CD4-positive, alpha-beta T cell treated with Interleukin-2 at 100 ng/mL for 4 hours (primary cell): ENCODE measurements at places on chromosomes 13 and 19.

GRCh38 chr13:83008212-83008929 is 873.9 kb downstream of the SLITRK1 start:
- DNase-seq = no peak

DNA sequence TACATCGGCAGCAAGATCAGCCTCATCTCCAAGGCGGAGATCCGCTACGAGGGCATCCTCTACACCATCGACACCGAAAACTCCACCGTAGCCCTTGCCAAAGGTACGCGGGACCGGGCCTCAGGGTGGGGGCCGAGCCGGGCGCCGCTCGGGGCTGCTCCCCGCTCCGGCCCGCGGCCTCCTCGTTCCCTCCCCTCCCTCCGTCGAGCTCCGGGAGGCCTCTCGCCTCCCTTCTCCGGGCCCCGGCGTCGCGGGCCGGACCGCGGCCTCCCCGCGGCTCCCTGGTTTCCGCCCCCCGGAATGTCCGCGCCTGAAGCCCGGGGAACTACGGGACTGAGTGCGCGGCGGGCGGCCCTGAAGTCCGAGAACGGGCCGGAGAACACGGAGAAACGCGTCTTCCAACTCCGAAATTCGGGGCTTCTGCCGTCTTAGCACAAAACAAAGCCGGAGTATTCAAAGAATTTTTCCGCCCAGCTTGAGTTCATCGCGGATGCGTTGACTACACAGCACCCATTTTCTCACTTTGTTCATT is 423 bp downstream of the LSM14A start:
- peak; percentile 33 for DNase-seq

DNA sequence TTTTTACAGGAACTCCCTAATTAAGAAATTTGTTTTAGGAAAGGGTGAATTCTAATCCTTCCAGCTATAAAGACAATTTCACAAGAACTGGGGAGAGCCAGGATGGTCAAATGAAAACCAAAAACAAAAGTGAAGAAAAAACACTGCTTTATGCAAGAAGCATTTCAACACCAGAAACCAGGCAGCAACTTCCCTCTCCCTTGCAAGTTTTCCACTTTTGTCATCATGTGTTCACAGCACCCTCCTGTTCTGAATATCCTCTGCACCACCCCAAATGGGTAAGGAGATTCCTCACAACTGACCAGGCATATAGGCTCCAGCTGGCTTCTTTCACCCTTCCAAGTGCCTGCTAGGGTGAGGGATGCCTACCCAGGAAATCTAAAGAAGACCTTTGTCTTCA is 328.1 kb downstream of the TBC1D4 start:
- DNase-seq = no peak

DNA sequence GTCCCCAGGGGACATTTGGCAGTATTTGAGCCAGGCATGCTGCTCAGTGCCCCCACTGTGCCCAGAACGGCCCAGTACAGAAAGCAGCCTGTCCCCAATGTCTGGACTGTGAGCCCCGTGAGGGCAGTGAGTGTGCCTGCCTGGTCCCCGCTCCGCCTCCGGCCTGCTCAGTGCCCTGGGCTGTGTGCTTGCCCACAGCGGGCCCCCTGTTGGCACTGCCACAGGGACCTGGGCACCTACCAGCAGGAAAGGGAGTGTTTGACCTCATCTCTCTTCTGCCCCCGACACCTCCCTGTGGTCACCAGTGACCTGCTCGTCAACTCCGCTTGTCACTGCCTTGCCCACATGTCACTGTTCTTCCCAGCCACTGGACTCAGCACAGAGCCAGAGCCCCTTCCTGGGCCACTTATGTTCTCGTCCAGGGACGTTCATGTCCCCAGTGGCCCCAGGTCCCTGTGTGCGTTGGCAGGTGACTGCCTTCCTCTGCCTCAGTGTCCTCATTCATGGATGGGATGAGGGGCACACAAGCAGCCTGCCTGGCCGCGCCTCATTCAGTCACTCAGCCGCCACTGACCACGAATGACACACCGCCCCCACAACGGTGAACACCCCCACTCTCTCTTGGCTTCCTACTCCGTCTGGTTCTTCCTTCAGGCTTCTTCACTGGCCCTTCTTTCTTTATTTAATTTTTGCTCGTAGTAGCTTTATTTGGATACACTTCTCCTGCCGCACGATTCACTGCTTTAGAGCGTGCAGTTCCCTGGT is 2.8 kb downstream of the FZR1 start:
- DNase-seq = no peak

DNA sequence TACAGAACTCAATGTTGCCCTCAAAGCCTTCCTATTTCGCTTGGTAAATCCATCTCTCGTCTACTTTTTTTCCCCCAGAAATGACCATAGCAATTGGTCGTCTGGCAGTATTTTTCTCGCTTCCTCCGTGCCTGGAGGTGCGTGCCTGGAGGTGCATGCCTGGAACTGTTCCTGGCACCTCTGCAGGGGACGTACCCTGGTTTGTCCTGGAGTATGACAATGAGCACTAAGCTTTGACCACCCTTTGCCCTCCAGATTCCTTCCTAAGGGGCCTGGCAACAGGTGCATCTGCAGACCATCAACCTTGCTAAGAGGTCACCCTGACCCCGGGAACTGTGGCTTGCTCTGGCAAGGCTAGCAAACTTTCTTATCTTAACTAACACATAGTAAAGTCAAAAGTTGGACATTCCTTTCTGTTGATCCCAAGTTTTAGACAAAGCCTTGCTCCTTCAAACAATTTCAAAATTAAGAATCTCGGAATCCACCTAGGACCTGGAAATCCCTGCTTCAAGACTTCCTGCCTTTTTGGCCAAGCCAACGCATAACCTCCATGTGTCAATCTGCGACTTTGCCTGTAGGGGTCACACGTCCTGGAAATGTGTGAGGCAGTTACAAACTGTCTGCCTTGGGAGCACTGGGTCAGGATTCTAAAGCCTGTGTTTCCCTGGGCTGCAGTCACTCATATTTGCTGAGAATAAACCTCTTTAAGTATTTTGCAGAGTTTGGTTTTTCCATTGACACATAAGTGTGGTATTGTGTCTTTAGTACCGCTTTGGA is 28.8 kb upstream of the TUBGCP3 start:
- DNase-seq = no peak

DNA sequence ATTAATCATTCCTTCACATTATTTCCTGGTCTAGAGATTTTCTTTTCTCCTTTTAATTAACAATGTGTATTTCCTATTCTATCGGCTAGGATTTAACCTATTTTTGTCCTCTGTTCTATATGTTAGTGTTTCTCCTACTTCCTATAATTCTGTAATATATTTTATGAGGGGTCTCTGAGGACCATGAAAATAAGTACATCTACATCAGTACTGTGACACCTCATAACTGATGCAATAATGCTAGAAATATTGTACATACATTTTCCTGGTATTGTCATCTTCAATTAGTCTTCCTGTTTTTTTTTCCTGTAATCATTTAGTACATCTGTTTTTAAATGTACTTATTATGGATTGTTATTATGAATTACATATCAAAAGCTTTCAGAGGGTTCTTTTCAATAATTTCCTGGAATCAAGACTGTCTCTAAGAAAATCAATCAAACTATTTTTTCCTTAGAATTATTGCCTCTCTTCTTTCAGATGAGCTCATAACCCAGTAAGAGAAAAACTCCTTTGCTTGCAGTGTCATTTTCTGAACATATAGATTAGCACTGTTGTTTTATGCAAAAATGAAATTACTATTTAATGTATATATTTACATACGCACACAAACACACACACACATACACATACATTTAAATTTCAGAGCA is 1004.3 kb downstream of the SLITRK5 start:
- DNase-seq = no peak

DNA sequence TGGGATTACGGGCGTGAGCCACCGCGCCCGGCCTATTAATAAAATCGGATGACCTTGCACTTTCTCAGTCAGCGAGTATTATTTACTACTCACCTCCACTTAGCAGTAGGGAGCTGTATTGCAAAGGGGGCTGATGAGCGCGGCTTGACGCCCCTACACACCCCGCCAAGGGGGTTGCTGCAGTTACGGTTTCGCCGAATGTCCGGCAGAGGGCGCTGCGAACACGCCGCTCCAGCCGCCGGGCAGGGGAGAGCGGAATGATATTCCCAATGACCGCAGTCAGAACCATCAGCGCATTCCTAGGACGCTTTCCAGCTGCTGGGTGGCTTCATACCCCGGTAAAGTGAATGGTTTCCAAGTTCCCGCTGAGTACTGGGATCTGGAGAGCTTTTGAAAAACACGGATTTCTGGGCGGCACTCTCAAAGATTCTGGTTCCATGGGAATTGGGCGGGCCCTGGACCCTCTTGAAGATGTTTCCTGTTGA is 30.0 kb upstream of the TPT1 start:
- peak; percentile 55 for DNase-seq

GRCh38 chr19:50378169-50378862 is 2.1 kb downstream of the NR1H2 start:
- DNase-seq = no peak

GRCh38 chr13:36847606-36848005 is 28.6 kb downstream of the RFXAP start:
- DNase-seq = no peak

- DNase-seq = no peak
These were observed 374.0 kb downstream of the IRS2 start for GRCh38 chr13:109412283-109412901.

- DNase-seq = no peak
These were observed 9.7 kb upstream of the CNOT3 start for GRCh38 chr19:54127688-54128440.

DNA sequence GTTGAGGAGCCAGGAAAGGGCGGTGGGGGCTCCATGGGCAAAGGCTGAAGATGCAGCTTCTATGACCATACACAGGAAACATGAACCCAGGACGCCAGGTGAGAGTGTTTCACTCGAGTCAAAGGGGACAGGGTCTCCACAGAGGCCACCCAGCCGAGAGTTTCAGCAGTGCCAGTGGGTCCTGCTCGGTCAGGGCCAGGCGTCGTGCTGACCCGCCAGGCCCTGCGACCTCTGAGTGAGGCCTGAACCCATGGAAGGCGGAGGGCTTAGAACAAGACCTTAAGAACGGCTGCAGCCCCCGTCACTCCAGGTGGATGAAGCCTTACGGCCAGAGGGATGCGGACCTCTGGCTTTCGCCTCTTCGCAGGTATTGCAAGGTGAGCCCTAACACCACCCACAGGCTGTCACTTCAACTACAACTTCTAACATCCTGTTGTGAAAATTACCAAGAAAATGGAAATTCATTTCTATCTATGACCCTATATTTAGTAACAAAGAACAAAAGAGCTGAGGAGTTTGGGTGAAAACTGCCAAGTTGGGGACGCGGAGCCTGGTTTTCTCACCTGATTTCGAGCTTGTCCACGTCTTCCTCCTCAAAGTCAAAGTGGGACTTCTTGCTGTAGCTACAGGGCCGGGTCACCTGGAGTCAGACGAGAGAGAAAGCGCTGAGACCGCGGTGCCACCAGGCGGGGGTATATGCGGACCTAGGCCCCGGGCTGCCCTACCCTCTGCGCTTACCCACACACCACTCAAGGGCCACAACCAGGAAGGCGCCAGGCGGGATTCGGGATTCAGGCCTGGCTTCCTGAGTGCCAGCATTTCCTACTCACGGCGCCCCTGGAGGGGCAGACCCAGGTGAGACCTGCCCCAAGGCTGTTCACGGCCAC is 50.1 kb upstream of the C13orf46 start:
- DNase-seq = no peak

DNA sequence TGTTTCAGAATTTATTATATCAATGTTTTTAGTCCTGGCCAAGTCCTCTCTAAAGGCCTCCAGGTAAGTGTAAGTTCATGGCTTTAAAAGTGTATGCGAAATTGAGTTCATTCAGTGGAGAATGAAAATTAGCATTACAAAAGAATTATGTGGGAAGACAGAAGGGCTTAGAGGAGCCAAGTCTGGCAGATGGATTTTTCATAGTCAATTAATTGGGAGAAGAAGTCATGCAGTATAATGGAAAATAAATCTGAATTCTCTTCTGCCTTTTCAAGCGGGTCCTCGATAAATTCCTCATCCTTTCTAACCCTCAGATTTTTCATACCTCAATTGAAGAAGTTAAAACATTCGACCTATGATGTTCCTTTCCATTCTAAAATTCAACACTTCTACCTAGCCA is 394.2 kb downstream of the ITGBL1 start:
- DNase-seq = no peak

- DNase-seq = no peak
These were observed 90.8 kb downstream of the IPO5 start for GRCh38 chr13:98044301-98044700.

DNA sequence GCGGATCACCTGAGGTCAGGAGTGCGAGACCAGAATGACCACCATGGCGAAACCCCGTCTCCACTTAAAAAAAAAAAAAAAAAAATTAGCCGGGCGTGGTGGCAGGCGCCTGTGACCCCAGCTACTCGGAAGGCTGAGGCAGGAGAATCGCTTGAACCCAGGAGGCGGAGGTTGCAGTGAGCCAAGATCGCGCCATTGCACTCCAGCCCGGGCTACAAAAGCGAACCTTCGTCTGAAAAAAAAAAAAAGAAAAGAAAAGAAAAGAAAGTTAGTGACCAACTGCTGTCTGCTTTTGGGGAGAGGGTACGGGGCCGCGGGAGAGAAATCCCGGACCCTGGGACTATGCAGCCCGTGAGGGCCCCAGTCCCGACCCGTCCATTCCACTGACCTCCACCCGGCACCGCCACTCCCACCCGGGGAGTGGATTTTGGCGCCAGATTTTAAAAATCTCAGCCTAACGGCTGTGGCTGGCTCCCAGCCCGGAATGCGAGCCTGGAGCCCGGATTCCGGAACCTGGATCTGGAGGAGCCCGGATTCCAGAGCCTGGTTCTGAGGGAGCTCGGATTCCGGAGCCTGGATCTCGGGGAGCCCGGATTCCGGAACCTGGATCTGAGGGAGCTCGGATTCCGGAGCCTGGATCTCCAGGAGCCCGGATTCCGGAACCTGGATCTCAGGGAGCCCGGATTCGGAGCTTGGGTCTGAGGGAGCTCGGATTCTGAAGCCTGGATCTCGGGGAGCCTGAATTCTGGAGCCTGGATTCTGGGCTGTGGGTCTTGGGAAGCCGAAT is 6.1 kb upstream of the LMNB2 start:
- DNase-seq = no peak

DNA sequence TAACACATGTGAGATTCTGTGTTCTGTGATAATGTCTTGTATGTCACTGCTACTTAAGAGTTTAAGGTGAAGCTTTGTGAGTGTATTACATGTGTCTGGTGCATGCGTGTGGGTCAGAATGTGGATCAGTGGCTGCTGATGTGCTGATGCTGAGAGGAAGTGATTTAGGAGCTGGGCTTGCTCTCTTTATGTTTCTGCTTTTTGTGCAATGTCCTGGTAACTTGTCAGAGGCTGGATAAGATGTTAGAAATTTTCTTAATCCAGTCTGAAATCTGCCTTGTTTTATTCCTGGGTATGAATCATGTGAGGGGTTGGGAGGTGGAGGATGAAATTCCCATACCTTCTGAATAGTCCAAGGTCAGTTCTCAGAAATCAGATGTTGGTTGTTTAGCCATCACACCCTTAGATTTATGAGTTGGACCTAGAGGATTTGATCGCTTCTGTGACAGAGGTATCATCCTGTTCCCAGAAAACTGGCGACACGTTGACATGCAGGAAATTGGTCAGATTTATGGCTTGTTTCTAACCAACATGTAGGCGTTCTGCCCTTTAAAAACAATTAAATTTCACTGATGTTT is 24.5 kb upstream of the CXCL17 start:
- DNase-seq = no peak
